ENCODE measurements at places on chromosomes 12 and 14.

DNA sequence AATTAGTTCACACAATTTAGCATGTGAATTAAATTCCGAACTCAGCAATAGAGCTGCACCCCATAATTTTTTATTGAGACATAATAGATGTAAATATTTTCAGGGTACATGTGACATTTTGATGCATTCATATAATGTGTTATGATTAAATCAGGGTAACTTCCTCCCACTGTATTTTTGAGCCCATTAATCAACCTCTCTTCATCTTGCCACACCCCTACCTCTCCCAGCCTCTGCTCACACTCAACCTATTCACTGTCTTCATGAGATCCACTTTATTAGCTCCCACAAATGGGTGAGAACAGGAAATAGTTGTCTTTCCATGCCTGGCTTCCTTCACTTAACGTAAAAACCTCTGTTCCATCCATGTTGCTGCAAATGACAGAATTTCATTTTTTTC is 14.7 kb downstream of the IL26 start:
- DNase-seq: no peak

DNA sequence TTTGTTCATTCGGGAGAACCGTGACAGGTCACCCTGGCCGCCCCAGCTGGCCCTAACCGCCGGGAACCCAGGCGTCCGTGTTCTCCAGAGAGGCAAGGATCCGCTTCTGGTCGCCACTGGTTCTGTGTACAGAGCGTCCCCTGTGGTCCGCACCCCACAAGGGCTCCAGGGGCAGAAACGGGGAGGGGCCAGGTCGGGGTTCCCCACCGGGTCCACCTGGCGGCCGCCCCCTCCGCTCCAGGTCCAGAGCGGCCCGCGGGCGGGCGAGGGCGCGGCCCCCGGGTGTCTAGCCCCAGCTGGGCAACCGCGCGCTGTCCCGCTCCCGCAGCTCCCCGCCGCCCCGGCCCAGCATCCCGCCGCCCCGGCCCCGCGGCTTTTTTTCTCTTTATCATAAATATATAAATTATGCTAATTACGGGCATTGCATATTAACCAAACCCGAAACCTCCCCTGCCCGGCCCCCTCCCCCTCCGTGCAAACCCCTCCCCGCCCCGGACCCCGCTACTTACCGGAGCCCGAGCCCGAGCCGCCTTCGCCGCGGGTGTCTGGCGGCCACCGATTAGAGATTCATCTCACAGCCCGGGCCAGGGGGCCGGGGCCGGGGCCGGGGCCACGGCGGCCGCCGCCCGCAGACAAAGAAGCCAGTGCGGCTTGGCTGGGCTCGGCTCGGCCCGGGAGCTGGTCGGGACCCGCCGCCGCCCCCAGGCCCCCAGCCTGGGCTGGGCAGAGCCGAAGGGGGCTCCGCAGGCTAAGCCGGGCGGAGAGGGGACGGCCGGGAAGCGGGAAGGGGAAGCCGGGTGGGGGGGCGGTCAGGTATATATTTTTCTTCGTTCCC is 512 bp downstream of the POU6F1 start:
- DNase-seq: peak; percentile 54

- DNase-seq: no peak
These were observed 122.0 kb upstream of the SEL1L start for GRCh38 chr14:81655423-81656314.

GRCh38 chr12:82015623-82016347 is 256.6 kb upstream of the PPFIA2 start:
- DNase-seq: no peak

GRCh38 chr14:76352639-76353281 is 23.2 kb upstream of the ESRRB start:
- peak; percentile 61 for DNase-seq

GRCh38 chr12:83168751-83169150 is 482.0 kb downstream of the TMTC2 start:
- no peak for DNase-seq

All from GM18507 (cell line).